ENCODE measurements at places on chromosomes 1 and 21.

- DNase-seq = peak; percentile 14
Observed at GRCh38 chr1:150973836-150974579, 627 bp downstream of the CERS2 start.

DNA sequence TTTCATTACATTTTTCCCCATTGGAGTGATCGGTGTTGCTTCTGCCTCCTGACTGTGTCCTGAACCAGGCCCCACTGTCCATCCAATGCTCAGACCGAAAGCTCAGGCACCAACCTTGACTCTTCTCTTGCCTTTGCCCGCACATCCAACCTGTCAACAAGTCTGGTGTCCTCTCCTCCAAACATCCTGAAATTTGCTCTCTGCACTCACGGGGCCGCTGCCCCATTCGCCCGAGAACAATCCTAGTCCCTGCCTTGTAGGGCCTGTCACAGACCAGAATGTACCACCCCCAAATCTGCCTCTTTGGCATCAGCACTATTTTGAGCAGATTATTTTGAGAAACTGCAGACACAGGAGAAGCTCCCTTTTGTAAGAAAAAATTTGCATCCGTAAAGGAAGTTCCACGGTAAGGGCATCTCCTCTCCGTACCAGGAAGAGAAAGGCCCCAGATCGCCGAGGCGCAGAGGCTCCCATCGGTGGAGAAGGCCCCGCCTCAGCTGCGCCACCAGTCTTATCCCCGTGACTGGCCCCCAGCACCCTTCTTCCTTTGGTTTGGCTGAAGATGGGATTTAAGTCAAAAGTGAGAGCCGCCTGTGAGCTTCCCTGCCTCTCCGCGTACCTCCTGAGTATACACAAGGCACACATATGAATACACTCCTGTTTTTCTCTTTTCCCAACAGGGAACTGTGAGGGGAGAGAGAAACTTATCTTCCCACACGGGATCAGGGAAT lies 7.1 kb downstream of the MORN1 start:
- DNase-seq = no peak

DNA sequence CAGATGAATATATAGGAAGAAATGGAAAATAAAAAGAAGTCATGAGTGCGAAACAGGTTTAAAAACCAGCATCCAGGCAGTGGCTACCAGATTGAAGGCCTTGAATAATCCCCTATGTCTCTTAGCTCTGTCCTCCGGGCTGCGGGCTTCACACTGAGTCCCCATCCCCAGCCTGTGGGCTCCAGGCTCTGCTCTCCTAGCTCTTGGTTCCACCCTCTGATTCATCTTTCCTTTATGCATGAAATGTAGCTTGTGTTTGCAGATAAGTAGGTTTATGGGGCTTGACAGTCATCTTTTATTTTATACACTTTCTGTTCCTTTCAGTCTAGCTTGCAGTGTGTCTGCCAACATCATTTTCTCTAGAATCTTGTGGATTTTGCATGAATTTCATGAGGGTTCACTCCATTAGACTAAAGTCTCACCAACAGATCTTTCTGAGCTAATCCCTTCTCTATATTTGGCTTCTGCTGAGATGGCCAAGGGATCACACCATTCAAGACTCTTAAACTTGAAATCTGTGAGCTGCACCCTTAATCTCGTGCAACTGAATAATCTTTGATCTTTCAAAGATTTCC lies 174.5 kb downstream of the PLPPR4 start:
- DNase-seq = no peak

DNA sequence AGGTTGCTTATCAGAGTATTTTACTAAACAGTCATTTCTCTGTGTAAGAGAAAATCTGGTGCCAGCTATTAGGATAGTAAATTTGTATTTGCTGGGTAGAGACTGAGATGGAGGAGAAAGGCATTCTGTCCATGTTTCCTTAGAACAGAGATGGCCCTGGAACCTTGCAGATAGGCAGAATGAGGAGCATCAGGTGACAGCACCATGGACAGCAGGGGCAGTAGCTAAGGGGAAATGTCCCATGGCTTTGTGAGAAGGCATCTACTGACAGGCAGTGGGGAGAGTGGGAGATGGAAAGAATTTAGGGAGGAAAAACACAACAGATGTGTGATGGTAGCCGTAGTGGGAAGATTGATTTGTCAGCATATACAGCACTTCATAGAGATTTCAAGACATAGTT lies 105.0 kb downstream of the PRRX1 start:
- no peak for DNase-seq
